ENCODE measurements at places on chromosomes 2 and 18.

- DNase-seq = no peak
These were observed 12.2 kb downstream of the RETSAT start for GRCh38 chr2:85342156-85342555.

DNA sequence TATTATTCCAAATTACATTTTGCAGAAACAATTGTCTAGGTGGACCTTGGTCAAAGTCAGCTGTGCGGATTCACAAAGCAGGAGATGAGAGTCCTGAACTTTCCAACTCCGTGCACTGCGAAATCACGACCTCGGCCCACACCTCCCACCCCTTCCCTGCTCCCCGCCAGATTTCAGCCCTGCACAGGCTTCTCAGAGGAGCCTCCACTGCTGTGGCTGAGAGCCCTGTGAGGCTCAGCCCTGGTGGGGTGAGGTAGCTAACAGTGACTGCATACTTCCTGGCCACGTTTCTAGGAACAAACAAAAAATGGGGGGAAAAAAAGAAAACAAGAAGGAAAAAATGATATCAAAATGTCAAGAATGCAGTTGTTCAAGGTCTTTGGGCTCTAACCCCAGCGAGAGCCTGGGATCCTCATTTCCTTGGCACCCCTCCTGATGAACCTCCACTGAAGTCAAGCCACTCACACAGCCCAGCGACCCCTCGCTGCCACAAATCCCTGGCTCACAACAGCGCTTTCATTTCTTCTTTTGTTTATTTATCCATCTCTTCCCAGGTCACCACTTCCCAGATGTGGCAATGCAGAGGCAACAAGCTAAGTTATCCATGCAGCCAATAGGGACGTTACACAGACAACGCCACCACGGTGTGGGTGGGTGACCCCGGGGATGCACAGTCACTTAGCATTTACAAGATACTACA lies 729.7 kb upstream of the ID2 start:
- no peak for DNase-seq

DNA sequence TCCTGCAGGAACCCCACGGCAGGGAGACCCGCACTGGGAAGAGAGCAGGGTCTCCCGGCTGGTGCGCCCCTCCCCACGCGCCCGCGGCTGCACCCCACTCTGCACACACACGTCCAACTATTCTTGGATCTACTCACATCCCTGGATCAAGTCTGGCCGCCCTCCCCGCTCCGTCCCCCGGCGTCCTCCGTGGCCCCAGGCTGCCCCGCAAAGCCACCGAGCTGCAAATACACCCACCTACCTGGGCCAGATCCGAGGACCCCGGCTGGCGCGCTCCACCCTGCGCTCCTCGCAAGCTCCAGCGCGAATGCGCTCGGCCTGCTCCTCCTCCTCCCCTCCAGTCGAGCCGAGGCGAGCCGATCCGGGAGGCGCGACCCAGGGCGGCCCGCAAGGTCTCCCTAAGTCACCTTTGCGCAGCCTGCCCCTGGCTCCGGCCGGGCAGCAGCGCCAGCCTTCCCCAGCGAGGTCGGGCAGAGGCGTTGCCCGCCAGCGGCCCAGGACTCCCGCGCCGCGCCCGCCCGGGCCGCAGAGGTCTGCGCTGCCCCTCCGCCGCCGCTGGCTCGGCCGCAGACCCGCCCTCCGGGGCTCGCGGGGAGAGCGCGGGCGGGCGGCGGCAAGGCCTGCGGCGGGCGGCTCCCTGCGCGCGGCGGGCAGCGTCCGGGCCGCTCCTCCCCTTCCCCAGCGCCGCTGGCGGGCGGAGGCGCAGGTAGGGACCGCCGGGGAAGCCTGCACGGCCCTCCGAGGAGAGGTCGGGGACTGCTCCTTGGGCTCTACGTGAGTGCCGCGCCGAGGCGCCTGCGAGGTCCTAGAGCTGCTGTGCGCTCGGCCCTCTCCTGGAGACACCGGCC lies 126.0 kb downstream of the OSBPL1A start:
- no peak for DNase-seq

DNA sequence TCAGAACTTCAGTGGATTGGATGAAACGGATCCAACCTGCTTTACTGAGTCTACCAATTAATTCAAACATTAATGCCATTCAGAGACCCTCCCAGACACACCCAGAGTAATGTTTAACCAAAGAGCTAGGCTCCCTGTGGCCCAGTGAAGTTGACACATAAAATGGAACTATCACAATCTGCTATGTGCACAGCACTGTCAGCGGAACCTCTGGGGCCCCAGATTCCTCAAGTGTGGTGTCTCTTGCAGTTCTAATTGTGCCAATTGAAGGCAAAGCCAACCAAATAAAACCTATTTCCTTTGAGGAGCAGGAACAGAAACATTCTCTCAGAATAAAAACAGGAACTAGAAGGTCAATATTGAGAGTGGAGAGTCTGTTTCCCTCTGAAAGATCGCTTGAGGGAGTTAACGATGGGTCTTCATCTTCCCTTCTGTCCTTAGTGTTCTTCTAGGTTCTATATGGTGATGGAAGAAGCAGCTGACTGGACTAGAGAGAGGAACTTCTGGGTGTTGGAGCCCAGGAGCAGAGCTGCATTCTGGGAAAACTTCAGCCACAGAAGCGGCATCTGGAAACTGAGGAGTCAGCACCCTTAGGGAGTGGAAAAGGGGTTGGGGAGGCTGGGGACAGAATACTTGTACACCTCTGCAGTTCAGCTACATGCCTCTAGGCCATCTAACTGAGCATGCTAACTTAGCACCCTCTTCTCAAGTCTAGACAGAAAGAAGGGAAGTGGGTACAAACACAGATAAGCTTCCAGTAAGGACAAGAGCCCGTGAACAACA lies 174.4 kb upstream of the FBXO11 start:
- no peak for DNase-seq

GRCh38 chr2:45821558-45822271 lies 170.2 kb downstream of the PRKCE start:
- DNase-seq = no peak

- DNase-seq = no peak
These were observed 208.1 kb downstream of the BABAM2 start for GRCh38 chr2:28098501-28099225.

DNA sequence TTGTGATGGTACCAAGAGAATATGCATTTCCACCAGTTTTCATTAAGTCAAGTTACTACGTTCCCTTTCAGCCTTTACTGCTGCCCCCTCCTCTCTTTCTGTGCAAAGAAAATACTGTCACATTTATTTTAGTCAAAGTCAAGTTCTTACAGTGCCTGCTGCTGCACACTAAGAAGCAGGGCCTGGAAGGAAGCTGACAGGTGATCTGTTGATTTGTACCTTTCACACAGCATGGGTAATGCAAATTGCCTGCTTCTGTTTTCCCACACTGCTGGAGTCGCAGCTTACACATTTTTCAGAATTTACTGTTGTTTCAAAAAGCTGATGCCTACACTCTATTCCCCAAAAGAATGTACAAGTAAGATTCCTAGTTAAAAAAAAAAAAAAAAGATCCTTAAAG lies 48.7 kb upstream of the CD226 start:
- no peak for DNase-seq

DNA sequence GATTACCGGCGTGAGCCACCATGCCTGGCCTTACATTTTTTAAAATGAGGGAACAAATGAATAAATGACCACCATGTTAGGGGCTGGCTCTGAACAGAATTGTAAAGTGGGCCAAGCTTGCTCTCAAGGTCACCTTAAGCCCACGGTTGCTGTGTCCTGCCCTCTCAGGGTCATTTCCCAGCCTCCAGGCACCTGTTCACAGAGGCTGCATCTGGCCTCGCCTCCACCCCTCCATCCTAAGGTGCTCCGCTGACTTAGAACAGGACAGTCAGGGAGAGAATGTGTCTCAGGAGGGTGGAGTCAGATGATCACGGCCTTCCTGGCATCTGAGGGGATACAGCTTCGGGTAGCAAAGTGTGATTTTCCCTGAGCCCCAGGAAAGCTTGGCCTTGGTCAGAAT lies 7.3 kb downstream of the SFTPB start:
- no peak for DNase-seq

DNA sequence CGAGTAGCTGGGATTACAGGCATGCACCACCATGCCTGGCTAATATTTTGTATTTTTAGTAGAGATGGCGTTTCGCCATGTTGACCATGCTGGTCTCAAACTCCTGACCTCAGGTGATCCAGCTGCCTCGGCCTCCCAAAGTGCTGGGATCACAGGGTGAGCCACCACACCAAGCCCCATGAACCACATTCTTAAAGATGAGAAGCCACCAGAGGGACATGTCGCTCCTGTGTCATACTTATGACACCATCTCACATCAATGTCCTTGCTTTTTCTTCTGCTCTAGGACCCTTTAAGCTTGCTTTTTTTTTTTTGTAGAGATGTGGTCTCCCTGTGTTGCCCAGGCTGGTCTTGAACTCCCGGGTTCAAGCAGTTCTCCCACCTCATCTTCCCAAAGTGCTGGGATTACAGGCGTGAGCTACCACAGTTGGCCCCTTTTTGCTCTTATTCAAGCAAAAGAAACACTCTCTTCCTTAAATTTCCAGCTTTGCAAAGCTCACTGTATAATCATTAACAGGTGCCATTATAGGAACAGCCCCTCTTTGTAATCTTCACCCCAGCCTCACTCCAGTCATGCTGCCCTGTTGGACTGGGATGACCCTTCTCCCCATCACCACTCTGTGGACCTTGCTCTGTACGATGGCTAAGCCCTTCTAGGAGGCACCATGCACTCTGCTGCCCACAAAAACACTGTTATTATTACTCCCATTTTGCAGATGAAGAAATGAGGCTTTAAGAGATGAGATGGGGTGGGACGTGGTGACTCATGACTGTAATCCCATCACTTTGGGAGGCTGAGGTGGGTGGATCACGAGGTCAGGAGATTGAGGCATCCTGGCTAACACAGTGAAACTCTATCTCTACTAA lies 10.8 kb upstream of the KCNG3 start:
- no peak for DNase-seq

- peak; percentile 63 for DNase-seq
These were observed 38.8 kb upstream of the BMP10 start for GRCh38 chr2:68909793-68910674.

DNA sequence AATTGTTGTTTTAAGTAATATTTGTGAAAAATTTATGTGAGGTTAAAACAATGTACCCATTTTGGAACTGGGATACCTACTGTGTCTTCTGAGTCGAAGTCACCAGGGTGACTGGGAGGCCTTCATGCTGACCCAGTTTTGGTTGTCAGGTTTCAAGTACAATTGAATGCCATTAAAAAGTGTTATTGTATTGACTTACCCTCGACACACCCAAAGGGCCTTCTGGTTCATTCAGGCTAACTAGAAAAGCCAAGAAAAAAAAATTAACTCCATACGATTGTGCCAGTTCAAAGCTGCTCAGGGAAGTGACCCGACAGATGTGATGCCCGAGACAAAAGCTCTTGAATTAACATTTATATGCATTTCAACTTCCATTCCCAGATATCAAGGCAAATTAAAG lies 190.0 kb downstream of the ST6GAL2 start:
- no peak for DNase-seq

GRCh38 chr18:78739882-78740677 lies 239.5 kb upstream of the SALL3 start:
- DNase-seq = no peak

- no peak for DNase-seq
These were observed 38.8 kb downstream of the DYSF start for GRCh38 chr2:71492112-71492511.

DNA sequence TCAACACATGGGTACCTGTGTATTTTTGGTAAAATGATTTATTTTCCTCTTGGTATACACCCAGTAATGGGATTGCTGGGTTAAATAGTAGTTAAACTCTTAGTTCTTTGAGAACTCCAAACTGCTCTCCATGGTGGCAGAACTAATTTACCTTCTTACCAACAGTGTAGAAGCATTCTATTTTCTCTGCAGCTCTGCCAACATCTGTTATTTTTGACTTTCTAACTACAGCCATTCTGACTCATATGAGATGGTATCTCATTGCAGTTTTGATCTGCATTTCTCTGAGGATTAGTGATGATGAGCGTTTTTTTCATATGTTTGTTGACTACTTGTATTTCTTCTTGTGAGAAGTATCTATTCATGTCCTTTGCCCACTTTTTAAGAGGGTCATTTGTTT lies 180.6 kb downstream of the FSIP2 start:
- DNase-seq = no peak

DNA sequence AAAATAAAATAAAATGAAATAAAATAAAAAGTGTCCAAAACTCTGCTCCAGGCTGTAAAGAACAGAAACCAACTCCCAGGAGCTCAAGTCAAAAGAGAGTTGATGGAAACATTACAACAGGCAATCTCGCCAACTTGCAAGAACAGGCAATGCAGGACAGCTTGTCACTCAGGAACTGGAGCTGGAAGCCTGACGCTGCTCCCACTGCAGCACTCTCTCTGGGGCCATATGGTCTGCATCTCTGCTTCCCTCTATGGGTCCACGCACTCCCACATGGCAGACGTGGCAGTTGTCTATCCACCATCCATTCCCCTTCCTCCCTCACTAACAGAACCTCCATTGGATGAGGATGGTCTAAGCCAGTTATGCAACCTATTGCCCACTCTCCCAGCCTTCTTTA lies 23.3 kb upstream of the ARPC2 start:
- DNase-seq = no peak

DNA sequence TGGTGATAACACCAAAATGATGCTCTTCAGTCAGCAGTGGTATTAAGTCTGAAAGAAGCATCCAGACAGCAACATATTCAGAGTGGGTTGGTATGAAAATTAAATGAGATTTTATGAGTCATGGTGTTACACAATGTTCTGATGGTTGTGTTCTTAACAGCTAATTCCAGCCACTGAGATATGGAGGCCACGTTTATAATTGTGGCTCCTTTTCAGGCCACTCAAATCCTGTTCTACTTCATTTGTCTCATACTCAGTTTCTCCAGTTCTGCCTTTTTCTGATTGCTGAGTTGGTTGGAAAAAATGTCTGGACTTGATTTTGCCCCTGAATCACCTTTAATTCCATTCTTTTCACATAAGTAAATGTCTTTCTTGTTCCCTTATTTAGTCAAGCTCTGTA lies 162.7 kb upstream of the COL3A1 start:
- no peak for DNase-seq

- DNase-seq = no peak
These were observed 74.8 kb upstream of the PIEZO2 start for GRCh38 chr18:11224153-11224552.

DNA sequence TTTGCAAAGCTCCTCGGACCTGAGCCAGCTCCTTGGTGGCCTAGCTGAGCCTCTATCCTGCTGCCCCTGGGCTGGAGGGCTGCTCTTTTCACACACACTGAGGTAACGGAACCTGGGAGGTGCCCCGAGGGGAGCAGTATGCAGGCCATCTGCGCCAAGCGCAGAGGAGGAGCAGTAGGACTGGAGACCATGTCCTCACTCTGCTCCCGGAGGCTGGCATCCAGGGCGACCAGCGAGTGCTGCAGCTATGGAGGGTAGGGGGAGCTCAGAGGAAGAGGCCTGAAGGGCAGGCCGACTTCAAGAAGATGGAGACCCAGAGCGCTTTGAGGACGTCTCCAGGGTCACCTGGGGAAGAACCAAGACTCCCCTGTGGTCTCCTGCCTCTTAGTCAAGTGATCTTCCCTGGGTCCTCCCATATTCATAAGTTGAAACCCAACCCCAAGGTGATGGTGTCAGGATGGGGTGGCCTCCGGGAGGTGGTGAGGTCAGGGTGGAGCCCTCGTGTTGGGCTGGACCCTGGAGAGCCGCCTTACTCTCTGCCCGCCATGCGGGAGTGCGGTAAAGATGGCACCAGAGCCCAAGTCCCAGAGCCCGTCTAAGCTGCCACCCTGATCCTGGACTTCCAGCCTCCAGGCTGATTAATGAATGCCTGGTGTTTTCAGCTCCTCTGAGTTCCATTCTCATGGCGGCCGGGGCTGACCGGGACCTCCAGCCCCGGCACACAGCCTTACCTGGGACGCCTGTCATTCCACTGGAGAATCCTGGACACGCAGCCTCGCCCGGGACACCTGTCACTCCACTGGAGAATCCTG lies 160.7 kb downstream of the NDUFA10 start:
- DNase-seq = no peak

Data from NK-92 treated with Interleukin-12 subunit alpha and Interleukin-12 subunit beta, amount 100 ng/mL, for 24 hours (cell line).